Renal cortical epithelial cell (primary cell): ENCODE measurements at places on chromosomes 1 and 21. TPM values are rescaled to one million over a fixed set of nuclear protein-coding genes. Genes with fewer than 3 reads are reported as not detected.
A peak's percentile ranks its signal among the peaks of the same experiment; 100 is the strongest.

- peak; percentile 28 for DNase-seq
Measured at GRCh38 chr1:175192111-175192629, 406 bp downstream of the KIAA0040 start.

GRCh38 chr1:229480495-229480894 lies 27.6 kb downstream of the NUP133 start:
- DNase-seq = no peak

The SFN gene
- 21.6 and 97.9 TPM in 2 replicates for total RNA-seq

- no peak for DNase-seq
Measured at GRCh38 chr1:17329610-17330009, 21.6 kb downstream of the PADI4 start.
